ENCODE measurements at places on chromosomes 16 and 17.

GRCh38 chr16:56413381-56413780 is 12.0 kb downstream of the AMFR start:
- no peak overlapping the region for H3K27ac ChIP-seq
- no peak for DNase-seq
- no peaks in the 10 kb centered on the region for H3K27me3 ChIP-seq
- H3K4me3 ChIP-seq: no peak overlapping the region
- H3K4me1 ChIP-seq: peaks cover 5% of the 10 kb centered on the region

- no peaks in the 10 kb centered on the region for H3K36me3 ChIP-seq
- H3K4me3 ChIP-seq: no peak overlapping the region
- no peaks in the 10 kb centered on the region for H3K4me1 ChIP-seq
- no peak for DNase-seq
Observed at GRCh38 chr17:3993493-3994220, 29.4 kb upstream of the ATP2A3 start.

- peaks cover 18% of the 10 kb centered on the region for H3K4me1 ChIP-seq
- no peaks in the 10 kb centered on the region for H3K36me3 ChIP-seq
- no peak overlapping the region for H3K4me3 ChIP-seq
- DNase-seq: peak; percentile 57
- H3K27me3 ChIP-seq: peaks cover 26% of the 10 kb centered on the region
Observed at GRCh38 chr17:2828397-2829038, 32.3 kb downstream of the RAP1GAP2 start.

DNA sequence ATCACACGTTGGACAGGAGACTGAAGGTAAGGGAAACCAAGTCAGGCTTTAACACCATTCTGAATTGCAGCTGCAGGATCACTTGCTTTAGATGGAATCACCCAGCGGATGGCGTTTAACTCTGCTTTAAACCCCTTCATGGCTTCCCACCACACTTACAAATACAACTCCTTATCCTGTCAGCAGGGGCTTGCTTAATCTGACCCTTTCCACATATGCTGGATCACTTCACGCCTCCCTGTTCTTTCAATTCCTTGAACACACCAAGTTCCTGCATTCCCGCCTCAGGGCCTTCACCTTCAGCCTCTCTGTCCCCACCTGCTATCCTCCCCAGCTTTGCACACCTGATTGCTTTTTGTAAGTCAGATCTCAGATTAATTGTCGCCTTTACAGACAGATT is 442.2 kb downstream of the MAF start:
- peaks cover 28% of the 10 kb centered on the region for H3K4me1 ChIP-seq
- H3K36me3 ChIP-seq: peaks cover 2% of the 10 kb centered on the region
- H3K27ac ChIP-seq: no peak overlapping the region
- no peak for DNase-seq
- H3K27me3 ChIP-seq: no peaks in the 10 kb centered on the region

Measured in activated T-helper 1 cell treated with anti-CD3 and anti-CD28 coated beads, Interleukin-12 subunit alpha, Interleukin-12 subunit beta, Interleukin-2, Interleukin-4 antibody, amounts not matched to agents 30 ng/mL and 10 ng/mL and 1 ng/mL, durations not matched to agents 14 hours and 24 hours and 36 hours (primary cell).